AG04449 (cell line): ENCODE measurements at places on chromosomes 12 and 14.
A peak's percentile ranks its signal among the peaks of the same experiment; 100 is the strongest.

DNA sequence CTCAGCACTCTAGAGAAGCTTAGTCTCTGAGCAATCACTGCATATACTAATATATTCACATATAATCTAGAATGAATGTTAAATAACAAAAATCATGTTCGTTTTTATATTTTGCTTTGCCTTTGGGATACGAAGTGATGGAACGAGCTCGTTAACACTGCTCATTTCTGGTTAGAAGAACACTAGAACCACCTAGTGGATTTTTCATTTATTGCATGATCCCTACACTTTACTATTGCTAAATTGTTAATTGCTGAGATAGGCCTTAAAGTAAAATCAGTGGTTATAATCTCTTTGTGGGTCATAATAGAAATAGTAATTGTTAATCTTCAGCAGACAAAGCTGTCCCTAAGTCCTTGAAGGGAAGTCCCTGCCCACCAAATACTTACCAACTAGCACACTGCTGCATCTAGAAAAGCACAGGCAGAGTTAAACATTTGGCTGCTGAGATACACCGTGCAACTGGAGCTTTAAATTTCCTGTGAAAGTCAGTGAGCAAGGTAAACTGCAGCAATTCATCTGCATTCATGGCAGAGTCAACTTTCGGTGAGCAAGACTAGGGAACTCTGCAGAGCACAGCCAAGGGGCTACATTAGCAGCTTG lies 353.7 kb downstream of the APAF1 start:
- DNase-seq: peak; percentile 3

GRCh38 chr14:94466706-94467370 lies 9.2 kb downstream of the SERPINA9 start:
- DNase-seq: no peak

GRCh38 chr14:100406505-100407131 lies 83.5 kb downstream of the SLC25A47 start:
- no peak for DNase-seq

DNA sequence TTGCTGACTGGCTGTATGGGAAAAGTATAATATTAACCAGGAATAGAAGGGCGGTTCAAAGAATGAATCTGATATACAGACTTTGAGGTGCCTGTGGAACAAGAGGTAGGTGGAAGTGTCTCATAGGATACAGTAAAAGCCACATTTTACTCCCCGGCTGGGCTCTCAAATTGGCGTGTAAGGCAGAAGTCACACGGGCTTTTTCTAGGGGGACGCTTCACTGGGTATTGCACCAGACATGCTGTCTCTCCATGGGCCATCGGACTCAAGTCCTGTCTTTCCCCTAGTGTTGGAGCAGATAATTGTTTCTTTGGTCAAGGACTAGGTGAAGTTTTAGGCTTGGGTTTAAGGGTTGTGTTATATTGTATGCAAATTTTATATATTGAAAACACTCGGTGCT lies 9.1 kb downstream of the TMCC3 start:
- DNase-seq: no peak

DNA sequence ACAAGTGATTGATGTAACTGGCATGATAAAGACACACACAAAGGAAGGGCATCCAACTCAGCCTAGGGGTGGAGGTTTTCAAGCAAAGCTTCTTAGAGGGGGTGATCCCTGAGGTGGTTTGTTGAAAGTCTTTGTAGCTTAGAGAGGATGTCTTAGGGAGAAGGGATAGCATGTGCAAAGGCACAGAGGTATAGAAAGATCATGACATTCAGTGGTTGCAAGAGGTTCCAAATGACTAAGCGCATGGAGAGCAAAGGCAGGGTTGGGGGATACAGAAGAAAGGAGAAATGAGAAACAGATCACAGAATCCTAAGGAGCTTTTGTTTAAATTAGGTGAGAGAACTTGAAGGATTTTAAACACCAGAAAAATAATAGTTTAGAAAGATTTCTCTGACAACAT lies 5.2 kb upstream of the CCT2 start:
- DNase-seq: no peak

GRCh38 chr12:80019691-80020090 lies 79.6 kb upstream of the OTOGL start:
- DNase-seq: no peak

DNA sequence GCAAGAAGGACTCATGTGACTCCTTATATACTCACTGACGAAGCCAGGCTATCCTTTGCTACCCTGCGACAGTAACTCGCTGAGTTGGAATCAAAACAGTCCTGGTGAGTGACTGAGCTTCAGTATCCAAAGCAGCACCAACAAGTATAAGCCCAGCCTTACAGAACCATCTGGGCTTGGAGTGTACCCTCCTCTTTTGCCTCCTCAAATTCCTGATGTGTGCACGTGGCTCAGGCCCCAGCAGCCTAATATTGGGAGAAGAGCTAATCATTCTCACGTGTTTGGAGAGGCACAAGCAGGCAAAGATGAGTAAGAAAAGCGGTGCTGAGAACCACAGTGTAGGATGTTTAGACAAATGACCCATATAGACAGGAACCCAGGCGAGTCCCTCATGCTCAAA lies 34.4 kb downstream of the PPTC7 start:
- DNase-seq: no peak

DNA sequence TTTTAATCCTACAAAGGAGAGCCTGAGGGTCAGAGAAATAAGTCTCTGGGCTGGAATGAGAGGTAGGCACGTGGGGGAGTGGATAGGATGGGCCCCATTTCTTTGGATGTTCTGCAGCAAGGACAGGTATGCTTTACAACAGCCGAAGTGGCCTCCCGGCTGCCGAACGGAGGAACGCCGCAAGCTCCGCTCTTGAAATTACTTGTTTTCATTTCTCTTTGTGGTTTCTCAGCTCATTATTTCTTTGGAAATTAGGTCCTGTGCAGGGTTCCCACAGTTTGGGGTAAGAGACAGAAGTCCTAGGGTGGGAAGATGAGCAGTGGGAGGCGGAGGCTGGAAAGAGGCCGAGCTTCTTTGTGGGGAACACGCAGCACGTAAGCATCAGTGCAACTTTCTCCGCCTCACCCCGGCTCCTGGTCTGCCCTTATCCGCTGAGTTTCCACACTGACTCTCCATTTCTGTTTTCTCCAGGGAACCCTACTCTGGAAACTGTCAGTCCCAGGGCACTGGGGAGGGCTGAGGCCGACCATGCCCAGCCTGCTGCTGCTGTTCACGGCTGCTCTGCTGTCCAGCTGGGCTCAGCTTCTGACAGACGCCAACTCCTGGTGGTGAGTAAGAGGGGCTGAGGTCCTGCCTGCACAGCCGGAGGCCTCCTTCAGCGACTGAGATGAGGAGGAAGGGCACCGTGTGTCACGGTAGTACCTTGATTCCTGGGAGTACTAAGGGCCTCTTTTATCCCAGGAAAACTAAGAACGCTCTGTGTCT lies 2.0 kb downstream of the WNT5B start:
- DNase-seq: no peak

DNA sequence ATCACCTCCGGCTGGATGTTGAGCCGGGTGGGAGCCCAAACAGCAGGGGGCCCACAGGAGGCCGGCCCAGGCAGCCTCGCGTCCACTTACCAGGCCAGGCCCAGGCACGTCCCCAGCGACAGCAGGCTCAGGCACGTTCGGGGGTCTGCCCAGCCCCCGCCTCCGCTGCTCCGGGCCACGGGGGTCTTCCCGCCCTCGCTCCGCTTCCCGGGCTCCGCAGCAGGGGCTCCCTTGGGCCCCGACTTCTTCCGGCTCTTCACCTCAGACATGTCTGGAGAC lies 216 bp downstream of the IKBIP start:
- no peak for DNase-seq

DNA sequence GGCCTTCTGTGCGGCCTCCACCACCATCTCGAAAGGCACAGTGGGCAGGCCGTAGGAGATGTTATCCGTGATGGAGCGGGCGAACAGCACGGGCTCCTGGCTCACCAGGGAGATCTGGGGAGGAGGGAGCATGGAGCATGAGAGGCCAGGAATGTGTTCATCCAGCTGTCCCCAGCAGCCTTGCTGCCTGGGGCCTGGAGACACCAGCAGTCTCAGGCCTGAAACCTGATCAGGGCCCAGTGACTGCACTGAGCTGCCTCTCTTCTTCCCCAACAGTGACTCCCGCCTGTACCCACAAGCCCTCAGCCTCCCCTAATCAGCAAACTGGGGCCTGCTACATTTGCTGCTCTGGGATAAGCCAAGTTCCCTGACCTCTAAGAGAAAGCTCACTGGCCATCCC lies 30.9 kb downstream of the ABCB9 start:
- DNase-seq: no peak

GRCh38 chr14:30763891-30764290 lies 110.5 kb upstream of the COCH start:
- DNase-seq: no peak

DNA sequence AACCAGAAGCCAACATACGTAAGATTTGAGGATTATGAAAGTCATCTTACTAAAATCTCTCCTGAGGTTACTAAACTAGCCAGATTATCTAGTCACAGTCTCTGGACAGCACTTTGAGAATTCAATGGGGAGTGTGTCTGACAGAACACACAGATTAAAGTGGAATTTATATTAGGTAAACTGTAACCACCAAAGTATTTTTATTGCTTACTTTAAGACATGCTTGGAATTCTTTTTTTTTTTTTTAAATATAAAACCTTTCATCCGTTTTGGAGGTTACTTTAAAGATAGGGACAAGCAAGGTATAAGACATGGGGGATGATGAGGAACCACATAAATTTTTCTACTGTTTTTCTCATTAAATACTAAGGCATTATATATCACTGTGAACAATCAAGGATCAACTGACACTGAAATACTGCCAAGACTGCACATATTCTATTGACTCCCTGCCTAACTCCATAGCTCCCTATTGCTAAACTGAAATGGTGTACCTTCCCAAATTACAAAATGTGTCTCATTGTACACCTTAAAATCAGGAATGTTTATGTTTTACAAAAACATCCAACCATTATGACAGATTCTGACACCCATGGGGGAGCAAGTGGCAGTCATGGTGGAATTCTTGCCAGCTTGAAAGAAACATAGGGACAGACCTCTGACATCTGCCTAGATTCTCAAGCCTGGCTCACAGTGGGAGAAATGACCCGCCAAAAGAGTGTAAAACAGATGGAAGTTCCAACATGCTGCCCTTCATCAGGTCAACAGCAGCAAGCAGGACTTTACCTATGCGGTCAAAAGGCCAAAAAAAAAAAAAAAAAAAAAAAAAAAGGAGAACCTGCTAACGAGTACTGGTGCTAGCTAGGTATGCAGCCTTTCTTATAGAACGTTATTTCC lies 239.3 kb downstream of the MED13L start:
- DNase-seq: peak; percentile 40

DNA sequence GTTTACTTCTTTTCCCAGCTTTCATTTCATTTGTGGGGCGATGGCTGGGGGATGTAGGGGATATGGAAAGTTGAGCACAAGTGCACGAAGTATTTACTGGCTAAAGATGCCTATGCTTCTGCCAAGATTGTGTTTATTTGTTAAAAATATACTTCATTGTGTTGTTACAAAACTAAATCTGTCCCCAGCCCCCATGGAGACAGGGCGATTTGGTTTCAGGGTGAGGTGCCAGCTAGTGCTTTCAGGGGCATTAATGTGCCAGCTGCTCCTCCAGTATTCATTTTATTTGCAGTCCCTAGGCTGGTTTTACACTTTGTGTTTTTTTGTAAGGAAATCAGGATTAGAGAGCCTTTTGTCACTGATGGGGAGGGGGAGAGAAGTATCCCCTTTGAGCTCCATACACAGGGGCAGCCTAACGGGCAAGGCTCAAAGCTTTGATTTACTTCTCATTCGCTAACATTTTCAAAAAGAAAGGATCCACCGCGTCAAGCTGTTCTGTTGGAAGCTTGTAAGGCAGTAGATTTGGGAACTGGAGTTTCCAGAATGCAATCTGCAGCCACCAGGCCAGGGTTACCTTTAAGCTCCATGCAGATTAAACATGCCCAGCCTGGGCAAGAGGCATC lies 198.7 kb upstream of the PLEKHG7 start:
- DNase-seq: no peak

GRCh38 chr14:23024612-23025075 lies 10.1 kb downstream of the PSMB5 start:
- DNase-seq: no peak

DNA sequence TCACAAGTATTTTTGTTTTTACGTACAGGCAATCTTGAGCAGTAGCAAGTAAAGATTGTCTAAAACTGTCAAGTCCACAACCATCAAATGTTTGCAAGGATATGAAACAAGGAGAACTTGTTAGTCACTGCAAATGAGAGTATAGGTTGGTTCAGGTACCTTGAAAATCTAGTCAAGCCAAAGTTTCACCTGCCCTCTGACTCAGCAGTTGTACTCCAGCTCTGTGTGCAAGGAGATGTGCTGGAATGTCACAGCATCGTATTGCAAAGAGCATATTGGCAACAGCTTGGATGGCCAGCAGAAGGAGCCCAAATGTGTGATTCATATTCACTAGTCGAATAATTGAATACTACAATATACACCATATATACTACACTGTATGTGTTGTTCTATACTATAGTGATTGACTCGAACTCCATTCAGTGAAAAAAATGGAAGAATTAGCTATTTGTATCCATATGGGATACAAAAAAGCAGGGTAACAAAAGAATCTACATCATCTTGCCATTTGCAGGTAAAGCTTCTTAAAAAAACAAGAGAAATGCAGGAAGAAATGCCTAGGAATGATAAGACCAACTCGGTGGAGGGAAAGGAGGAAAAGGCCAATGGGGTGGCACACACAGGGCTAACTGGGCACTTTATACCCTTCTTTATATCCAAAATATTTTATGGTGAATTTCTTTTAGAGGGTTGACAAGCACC lies 44.0 kb downstream of the EID3 start:
- no peak for DNase-seq

DNA sequence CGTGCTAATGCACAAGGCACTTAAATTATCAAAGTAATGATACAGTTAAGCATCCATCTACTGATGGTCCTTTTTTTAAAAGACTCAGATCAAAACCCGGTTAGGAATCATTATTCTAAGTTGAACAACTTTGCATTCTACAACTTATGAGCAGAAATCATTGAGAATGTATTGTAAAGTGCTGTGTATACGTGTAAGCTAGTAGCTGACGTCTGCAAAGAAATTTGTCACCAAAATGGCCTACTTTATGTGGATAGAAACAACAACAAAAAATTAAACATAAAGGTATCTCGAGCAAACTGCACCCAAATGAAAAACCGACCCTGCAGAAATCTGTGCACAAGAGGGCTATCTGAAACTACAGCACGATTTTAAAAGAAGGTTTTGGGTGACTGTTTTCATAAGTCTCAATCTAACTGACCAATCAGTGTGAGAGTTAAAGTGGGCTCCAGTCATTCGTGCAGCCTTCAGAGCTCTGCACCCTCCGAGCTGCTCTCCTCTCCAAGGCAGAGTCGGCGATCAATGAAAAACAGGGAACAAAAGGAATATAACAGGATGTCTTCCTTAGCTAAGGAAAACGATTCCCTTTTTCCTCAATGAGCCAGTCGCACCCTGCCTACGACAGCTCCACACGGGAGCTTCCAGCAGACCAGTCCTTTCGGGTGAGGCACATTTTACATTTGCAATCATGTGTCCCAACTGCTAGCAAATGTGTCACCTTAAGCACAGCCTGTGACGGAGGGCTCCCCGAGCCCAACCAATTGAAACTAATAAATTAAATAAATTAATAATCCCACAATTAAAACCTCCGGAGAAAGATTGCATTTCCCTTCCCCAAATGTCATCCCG lies 200.7 kb upstream of the FOXN3 start:
- no peak for DNase-seq
